ENCODE measurements at places on chromosomes 5 and 9.

DNA sequence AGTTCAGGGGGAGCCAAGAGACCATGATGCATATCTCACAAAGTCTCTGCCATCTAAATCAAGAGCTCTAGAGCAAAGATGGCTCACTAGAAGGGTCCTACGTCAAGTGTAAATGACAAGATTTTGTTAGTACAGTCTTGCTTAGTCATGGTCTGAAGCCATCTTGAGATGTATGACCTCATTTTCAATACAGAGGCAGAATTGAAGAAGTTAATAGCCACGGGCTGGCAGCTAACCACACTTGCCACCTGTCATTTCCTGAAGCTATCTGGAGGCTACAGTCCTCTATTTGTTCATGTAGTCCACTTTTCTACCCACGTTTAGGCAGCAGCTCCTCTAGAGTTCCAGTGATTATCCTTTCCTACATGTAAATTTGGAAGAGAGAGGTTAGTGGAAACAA lies 231.7 kb upstream of the CDH12 start:
- no peak for DNase-seq

DNA sequence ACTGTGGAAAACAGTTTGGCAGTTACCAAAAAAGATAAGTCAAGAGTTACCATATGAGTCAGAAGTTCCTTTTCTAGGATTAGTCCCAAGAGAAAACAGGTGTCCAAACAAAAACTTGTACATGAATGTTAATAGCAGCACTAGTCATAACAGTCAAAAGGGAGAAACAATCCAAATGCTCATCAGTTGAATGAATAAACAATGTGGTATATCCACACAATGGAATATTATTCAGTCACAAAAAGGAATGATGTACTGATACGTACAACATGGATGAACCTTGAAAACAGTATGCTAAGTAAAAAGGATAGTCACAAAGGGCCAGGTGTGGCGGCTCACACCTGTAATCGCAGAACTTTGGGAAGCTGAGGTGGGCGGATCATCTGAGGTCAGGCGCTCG lies 7.9 kb downstream of the ZNF510 start:
- no peak for DNase-seq

DNA sequence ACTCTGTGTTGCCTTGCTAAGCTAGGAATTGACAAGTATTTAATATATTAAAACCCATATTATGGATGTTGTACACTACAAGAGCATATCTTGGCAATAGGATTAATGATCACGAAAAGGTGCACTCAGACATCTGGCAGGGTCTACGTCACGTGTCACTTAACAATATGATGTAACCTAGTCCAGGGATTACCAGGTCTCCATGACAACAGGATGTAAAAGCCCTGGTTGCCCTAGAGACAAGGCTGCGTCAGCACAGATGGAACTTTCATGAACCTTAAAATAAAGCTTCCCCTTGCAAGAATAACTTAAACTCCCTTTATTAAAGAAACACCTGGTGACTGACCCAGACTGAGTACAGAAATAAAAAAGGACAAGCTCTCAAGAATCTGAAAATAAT lies 717.8 kb downstream of the CDH18 start:
- DNase-seq = no peak

DNA sequence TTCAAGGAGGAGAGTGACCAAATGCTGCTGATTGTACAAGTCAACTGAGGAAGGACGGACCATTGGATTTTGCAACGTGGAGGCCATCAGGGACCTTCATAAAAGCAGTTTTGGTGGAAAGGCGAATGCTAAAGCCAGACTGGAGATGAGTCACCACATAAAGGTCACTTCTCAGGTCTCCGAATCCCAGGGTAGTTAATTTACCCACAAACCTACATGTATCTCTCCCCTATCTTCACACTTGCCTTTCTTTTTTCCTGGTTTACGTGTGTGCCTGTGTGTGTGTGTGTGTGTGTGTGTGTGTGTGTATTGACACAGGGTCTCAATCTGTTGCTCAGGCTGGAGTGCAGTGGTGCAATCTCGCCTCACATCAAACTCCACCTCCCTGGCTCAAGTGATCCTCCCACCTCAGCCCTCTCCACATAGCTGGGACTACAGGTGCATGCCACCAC lies 4.6 kb upstream of the CTNNA1 start:
- DNase-seq = peak; percentile 10

DNA sequence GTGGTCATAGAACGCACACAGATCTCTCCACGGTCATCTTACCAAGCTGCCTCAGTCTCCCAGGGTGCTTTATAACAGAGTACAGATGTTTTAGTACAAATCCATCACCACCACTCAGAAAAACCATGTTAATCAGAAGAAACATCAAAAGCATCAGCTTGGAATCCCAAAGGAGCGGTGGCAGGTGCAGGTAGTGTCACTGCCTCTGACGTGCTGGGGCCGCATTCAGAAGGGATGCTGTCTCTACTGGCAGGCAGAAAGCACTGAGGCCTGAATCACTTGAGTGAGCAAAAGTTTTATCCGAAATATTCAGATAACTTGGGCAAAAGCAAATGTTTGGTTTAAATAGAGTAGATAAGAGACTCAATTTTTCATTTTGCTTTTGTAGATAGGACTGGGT lies 448.4 kb upstream of the ZNF608 start:
- DNase-seq = no peak

DNA sequence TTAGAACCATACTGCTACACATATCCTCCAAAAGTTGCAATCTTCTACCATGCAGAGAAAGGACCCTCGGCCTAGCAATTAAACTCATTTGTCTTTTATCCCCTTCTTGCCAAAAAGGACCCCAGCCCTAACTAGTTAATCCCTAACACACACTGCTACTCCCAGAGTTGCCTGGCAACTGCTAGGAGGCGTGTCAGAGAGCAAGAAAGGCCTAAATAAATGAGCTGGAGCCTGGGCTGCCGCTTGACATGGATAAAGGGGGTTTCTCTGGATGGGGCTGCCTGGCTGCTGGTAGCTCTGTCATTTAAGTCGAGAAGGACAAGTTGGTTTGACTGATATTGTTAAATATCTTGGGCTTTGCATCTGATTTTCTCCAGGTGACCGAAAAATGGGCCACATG lies 194.8 kb downstream of the CRB2 start:
- DNase-seq = no peak

DNA sequence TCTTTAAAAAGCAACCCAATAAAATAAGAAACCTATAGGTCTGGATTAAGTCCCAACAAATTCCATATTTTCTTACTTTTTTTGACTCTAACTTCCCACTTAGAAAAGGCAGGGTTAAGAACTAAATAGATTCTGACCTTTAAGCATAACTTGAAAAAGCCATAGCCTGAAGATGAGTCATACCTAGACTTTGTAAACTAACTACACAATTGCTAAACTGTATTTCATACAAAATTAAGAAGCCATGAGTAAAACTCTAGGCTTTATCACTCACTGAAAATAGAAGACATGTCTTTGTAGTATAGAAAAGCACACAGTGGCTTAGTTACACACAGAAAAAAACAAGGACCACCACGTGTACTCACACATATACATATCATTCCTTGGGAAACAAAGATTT lies 51.5 kb downstream of the MLLT3 start:
- peak; percentile 60 for DNase-seq
